ENCODE measurements at places on chromosomes 4 and X.

GRCh38 chr4:47145630-47146029 lies 114.3 kb downstream of the GABRB1 start:
- no peak for DNase-seq

GRCh38 chrX:154357205-154357604 lies 17.2 kb downstream of the FLNA start:
- no peak for DNase-seq

- no peak for DNase-seq
Measured at GRCh38 chr4:82833696-82834313, 35.2 kb upstream of the SCD5 start.

GRCh38 chrX:72057331-72057730 lies 74.4 kb downstream of the RTL5 start:
- DNase-seq = no peak

DNA sequence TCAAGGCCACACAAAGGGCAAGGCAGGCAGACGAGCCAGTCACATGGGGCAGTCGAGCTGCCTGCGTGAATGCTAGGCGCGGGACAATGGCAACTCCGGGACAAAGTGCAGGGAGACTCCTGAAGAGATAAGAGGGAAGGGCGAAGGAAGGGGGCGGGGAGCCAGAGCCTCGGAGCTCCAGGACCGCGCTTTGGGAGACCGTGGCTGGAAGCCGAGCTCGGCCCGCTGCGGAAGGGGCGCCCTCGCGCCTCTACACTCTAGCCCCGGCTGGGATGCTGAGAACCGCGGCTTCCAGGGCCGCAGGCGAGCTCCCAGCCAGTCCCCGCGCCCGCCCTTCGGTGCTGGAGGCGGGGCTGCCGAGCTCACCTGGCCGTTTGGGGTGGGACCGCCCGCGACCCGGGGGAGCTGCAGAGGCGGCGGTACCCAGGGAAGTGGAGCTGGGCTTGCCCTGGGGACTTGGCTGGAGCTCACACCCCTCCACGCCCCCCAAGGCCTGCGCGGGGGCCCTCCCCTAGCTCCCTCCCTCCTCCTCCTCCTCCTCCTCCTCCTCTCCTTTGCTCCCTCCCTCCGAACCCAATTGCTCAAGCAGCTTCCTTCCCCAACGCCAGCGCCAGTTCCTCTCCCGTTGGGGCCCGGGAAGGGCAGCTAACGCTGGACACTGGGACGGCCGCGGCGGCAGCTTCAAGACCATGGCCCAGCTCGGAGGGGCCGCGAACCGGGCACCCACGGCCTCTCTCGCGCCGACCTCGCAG lies at the start of gene SOWAHD:
Gene SOWAHD (plus strand): TSS at position 610 of the 752 bp plus-strand sequence. CDS start 80 bp downstream, at position 690.
- no peak for DNase-seq

DNA sequence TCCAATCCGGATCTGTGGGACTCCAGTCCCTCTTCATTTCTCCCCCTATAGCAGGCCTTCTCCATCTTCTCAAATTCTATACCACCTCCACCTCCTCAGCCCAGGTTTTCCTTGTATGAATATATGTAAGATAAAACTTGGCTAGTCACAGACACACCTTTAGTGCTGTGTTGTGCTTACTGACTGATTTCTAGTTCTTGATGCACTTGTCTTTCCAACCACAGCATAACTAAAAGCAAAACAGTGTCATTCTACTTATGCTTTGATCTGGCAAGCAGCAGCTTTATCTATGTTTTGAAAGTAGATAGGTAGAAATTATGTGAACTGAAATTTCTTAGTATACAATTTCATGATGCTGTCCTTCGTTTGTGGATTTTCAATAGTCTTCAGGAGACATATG lies 47.5 kb downstream of the CCNI start:
- no peak for DNase-seq

DNA sequence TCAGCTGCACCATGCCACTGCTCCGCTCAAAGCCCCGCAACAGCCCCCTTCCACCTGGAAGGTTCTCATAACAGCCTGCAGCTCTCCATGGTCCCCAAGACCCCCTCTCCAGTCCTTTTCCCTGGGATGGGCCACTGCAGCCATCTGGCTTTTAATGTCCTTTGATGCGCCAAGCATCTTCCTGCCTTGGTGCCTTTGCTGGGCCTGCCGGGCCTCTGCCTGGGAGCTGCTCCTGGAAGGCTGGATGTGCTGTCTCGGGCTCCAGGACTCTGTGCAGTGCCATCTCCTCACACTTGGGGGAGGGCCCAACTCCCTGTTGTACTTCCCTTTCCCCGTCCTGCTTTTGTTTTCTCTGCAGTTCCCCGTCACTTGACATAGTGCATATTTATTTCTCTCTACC lies 60.3 kb downstream of the TAPT1 start:
- no peak for DNase-seq

- no peak for DNase-seq
Measured at GRCh38 chr4:74715706-74716435, 78.5 kb downstream of the BTC start.

DNA sequence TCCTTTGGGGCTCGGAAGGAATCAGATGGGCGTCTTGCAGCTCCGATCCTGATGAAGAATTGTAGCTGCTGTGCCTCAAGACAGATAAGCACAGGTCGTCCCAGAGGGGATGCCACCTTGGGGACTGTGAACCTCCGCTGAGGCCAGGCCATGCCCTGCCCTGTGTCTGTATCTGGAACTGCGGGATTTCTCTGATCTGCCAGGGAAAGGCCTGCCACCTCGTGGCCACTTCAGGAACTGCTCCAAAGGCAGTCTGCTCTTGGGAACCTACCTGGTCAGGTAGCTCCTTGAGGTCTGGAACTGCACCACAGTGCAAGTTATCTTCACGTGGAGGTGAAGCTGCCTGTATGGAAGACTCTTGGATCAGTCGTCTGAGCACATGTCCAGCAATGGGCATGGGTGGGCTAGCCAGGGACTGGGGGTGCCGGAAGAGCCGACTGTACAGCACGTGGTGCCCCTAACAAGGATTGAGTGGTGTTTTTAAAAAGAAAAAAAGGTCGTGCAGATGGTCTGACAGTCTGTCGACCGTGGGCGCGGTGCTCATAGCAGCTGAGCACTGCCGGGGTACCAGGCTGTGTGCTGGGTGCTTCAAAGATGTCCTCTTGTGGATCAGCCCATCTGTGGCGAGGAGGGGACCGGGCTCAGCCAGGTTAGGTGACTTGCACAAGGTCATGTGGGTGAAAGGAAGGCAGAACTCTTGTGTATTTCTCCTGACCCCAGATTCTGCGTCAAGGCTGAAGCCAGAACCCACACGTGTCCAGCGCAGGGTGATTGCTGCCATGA lies 3.1 kb upstream of the GRPEL1 start:
- peak; percentile 89 for DNase-seq

- DNase-seq = no peak
Measured at GRCh38 chr4:61853041-61853440, 652.9 kb downstream of the ADGRL3 start.

- no peak for DNase-seq
Measured at GRCh38 chr4:140153419-140153717, 616 bp downstream of the MAML3 start.

DNA sequence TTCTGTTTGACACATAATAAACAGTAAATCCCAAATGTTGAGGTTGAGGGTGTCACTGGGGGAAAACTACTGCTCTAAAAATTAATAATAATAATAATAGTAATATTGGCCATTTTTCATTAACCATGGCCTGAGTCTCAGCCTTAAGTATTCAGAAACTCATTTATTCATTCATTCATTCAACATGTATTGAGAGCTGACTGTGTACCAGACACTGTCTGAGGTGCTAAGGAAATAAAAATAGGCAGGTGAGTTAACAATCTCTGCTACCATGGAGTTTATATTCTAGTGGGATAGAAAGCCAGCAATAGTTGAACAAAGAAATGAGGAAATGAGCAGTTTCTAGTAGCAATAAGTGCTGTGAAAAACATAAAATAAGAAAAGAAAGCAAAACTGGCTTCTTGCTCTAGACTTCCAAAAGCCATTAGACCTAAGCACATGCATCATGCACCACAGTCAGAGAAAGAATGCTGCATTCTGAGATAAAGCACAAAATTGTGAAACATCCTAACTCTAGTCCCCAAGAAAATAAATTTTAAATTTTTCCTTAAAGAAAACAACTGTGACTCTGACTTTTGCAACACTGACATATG lies 278.7 kb downstream of the RCHY1 start:
- DNase-seq = no peak

- no peak for DNase-seq
Measured at GRCh38 chrX:101973066-101973465, 41.2 kb upstream of the ZMAT1 start.

DNA sequence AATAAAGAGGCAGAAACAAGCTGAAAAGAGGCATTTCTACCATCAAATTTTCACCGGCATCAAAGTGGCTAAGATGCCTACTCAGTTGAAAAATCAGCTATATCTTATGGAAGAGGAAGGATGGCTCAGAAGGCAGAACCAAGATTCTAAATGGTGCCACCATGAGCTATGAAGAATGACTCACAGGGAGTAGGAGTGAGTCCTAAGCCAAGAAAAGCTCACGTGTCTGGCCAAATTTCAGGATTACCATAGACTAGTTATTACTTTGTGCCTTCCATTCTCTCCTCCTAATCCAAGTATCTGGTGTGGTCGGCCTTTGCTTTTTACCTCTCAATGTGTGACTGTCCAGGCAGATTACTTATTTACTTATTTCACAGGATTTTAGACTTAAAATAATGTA lies 54.8 kb downstream of the BMP3 start:
- DNase-seq = no peak

GRCh38 chrX:118221270-118221669 lies 104.7 kb upstream of the KLHL13 start:
- no peak for DNase-seq
